ENCODE measurements at places on chromosomes 2 and 18.

- H3K36me3 ChIP-seq = no peaks in the 10 kb centered on the region
- DNase-seq = no peak
- no peak overlapping the region for H3K27ac ChIP-seq
- peaks cover 21% of the 10 kb centered on the region for H3K27me3 ChIP-seq
These were observed 208.1 kb downstream of the CLIP4 start for GRCh38 chr2:29323301-29323700.

DNA sequence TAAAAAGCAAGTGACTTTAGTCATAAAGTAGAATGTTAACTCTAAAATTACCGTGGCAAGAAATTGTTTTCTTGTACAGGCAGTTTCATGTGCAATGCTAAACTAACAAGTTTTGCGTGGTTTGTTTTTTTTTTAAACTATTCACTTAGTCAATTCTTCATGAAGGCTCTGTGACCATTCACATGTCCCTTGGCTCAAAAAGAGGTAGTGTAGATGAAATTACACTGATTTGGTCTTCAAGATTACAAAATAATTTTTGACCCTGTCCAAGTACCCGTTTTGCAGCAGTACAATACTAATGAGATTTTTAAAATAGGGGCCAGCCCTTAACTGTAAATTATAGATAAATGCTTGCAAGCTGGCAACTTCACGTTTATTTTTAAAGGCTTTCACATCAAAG, 1.3 kb downstream of the TMEM131 start:
- no peak for DNase-seq
- peak overlapping the region; percentile 98 for H3K27ac ChIP-seq
- no peaks in the 10 kb centered on the region for H3K27me3 ChIP-seq
- peaks cover 6% of the 10 kb centered on the region for H3K36me3 ChIP-seq
- peak overlapping the region; percentile 96 for H3K4me3 ChIP-seq

DNA sequence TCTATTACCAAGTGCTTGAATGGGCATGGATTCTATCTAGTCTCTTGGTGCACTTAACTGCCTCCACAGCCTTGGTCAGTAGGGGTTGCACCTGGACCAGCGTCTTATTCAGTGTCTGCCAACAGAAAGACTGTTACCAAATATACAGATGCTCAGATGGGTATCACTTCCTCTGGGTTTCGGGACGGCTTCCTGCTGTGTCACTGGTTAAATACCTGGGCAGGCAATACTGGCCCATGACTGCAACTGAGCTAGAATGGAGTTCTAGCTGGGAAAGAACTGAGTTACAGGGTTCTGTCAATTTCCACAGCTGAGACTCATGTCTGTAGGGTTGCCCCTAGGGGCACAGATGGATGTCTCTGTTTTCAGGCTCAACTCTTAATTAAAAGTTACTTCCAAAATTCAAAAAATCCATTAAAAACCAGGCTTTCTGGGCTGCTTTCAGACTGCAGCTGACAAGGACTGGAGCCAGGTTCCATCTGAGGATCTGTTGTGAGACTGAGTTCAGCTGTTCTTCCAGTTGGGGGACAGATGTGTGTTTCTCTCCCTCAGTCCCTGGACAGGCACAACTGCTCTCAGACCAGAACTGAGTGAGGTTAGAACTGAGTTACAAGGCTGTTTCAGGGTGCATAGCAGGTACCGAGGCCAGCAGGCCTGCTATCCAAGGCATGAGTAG, 789.6 kb upstream of the SLC8A1 start:
- H3K4me1 ChIP-seq = no peaks in the 10 kb centered on the region
- no peak overlapping the region for H3K27ac ChIP-seq
- no peak for DNase-seq
- no peak overlapping the region for H3K4me3 ChIP-seq

DNA sequence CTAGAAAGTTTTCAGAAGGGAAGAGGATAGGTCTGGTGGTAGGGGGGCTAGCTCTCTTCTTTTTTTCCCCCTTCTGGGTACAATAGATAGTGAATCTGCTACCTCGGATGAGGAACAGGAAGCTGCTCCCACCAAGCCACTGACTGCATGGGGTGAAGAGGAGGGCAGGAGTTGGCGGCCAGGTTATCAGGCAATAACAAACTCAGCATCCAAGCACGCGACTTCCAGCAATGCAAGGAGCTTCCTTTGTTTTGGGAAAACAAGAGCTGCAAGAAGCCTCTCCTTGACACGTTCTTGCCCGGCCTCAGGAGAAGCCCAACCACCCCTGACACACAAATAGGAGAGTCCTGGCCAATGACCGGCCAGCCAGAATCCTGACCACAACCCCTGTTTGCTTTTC, 32.2 kb downstream of the NHEJ1 start:
- no peak overlapping the region for H3K4me3 ChIP-seq
- no peaks in the 10 kb centered on the region for H3K27me3 ChIP-seq
- H3K4me1 ChIP-seq = peaks cover 6% of the 10 kb centered on the region
- peaks cover 18% of the 10 kb centered on the region for H3K36me3 ChIP-seq

GRCh38 chr2:61436092-61436491, 34.8 kb downstream of the USP34 start:
- peaks cover 46% of the 10 kb centered on the region for H3K4me1 ChIP-seq
- peak overlapping the region; percentile 6 for H3K4me3 ChIP-seq
- H3K36me3 ChIP-seq = peaks cover 21% of the 10 kb centered on the region
- H3K27ac ChIP-seq = peak overlapping the region; percentile 17

- DNase-seq = no peak
- H3K27me3 ChIP-seq = no peaks in the 10 kb centered on the region
- H3K36me3 ChIP-seq = no peaks in the 10 kb centered on the region
- H3K4me3 ChIP-seq = no peak overlapping the region
These were observed 167.6 kb downstream of the LNPK start for GRCh38 chr2:175834477-175834876.

GRCh38 chr2:60840880-60841279, 40.5 kb upstream of the REL start:
- DNase-seq = peak; percentile 45
- H3K4me1 ChIP-seq = peaks cover 47% of the 10 kb centered on the region
- H3K4me3 ChIP-seq = peak overlapping the region; percentile 81
- H3K36me3 ChIP-seq = no peaks in the 10 kb centered on the region

GRCh38 chr2:179561702-179562101, 297.1 kb upstream of the SESTD1 start:
- H3K4me1 ChIP-seq = no peaks in the 10 kb centered on the region
- H3K4me3 ChIP-seq = no peak overlapping the region
- H3K27me3 ChIP-seq = peaks cover 6% of the 10 kb centered on the region
- no peaks in the 10 kb centered on the region for H3K36me3 ChIP-seq
- DNase-seq = no peak
- H3K27ac ChIP-seq = no peak overlapping the region

DNA sequence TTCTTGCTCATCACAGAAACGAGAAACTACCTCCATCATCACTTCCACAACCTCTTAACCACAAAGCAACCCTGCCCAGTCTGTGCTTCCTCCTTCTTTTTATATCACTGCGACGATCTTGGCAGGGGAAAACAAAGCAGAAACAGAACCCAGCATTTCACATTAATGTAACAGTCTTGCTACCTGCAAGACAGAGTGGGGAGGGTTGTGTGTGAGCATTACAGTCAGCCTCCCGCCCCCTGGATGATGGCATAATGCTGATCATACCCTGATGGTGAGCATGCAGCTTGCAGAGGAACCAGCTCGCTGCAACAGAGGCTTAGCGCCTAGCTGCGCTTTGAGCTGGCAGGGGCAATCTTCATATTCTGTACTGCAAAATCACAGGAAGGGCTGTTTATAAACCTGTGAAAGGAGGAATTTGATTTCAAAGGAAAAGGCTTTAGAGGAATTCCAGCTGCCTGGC, 376.1 kb downstream of the IRS1 start:
- DNase-seq = peak; percentile 47
- peak overlapping the region; percentile 39 for H3K27ac ChIP-seq
- H3K27me3 ChIP-seq = peaks cover 3% of the 10 kb centered on the region
- H3K36me3 ChIP-seq = no peaks in the 10 kb centered on the region
- peaks cover 11% of the 10 kb centered on the region for H3K4me1 ChIP-seq
- peak overlapping the region; percentile 81 for H3K4me3 ChIP-seq

GRCh38 chr2:3776311-3776710, 72.9 kb downstream of the DCDC2C start:
- no peak overlapping the region for H3K4me3 ChIP-seq
- H3K4me1 ChIP-seq = peaks cover 2% of the 10 kb centered on the region
- no peaks in the 10 kb centered on the region for H3K36me3 ChIP-seq
- peaks cover 20% of the 10 kb centered on the region for H3K27me3 ChIP-seq
- no peak for DNase-seq
- no peak overlapping the region for H3K27ac ChIP-seq

- DNase-seq = no peak
- H3K27ac ChIP-seq = peak overlapping the region; percentile 99
- peaks cover 31% of the 10 kb centered on the region for H3K4me1 ChIP-seq
- H3K27me3 ChIP-seq = no peaks in the 10 kb centered on the region
These were observed 1.9 kb upstream of the ZC3H15 start for GRCh38 chr2:186484062-186484735.

DNA sequence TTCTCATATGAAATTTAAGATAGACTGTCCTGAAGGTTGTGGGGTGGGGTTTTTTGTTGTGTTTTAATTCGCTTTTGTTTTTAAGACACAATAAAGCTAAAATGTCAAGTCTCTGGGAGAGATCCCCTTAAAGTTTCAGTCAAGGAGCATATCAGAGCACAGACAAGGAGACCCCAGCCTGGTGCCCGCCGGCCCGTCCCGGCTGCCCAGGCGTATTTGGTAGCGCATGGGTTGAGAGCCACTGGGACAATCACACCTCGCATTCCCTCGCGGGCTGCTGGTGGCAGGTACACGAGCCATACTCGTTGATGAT, 2.6 kb downstream of the LRRTM1 start:
- H3K4me3 ChIP-seq = no peak overlapping the region
- no peak for DNase-seq
- peaks cover 2% of the 10 kb centered on the region for H3K36me3 ChIP-seq
- peaks cover 12% of the 10 kb centered on the region for H3K27me3 ChIP-seq
- H3K27ac ChIP-seq = no peak overlapping the region

- DNase-seq = no peak
- no peaks in the 10 kb centered on the region for H3K27me3 ChIP-seq
- H3K36me3 ChIP-seq = no peaks in the 10 kb centered on the region
- H3K4me1 ChIP-seq = peaks cover 4% of the 10 kb centered on the region
- H3K4me3 ChIP-seq = no peak overlapping the region
These were observed 55.1 kb downstream of the CYP27C1 start for GRCh38 chr2:127164761-127165538.

- H3K27ac ChIP-seq = no peak overlapping the region
- DNase-seq = no peak
- H3K27me3 ChIP-seq = peaks cover 18% of the 10 kb centered on the region
- no peaks in the 10 kb centered on the region for H3K4me1 ChIP-seq
- H3K4me3 ChIP-seq = no peak overlapping the region
These were observed 153.8 kb downstream of the ASB1 start for GRCh38 chr2:238580486-238580885.

DNA sequence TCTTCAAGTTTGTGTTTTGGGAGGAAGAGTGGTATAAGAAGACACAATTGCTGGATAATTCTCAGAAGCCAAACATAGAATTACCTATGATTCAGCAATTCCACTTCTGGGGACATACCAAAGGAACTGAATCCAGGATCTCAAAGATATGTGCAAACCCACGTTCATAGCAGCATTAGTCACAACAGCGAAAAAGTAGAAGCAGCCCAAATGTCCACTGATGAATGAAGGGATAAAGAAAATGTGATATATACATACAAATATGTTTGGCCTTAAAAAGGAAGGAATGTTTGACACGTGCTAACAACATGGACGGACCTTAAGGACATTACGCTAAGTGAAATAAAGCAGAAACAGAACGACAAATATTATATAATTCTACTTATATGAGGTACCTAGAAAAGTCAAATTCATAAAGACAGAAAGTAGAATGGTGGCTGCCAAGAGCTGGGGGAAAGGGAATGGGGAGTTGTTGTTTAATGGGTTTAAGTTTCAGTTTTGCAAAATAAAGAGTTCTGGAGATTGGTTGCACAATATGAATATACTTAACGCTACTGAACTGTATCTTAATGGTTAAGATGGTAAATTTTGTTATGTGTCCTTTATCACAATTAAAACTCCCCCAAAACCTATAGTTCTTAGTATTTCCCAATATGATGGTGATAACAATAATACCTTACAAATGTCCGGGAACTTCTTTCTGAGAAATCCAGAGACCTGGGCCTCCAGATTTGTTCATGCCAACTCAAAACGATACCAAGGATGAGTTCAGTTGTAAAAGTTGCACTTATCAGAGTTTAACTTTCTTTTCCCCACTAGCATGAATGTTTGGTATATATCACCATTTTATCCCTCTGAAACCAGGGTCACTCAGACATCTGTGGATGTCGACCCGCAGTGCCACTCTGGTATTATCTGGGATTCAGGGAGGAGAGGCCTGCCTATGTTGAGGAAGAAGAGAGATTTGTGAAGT, 33.7 kb upstream of the WIPF1 start:
- H3K4me3 ChIP-seq = peak overlapping the region; percentile 89
- no peak for DNase-seq
- H3K27ac ChIP-seq = peak overlapping the region; percentile 99
- peaks cover 59% of the 10 kb centered on the region for H3K4me1 ChIP-seq
- H3K27me3 ChIP-seq = no peaks in the 10 kb centered on the region
- peaks cover 31% of the 10 kb centered on the region for H3K36me3 ChIP-seq

DNA sequence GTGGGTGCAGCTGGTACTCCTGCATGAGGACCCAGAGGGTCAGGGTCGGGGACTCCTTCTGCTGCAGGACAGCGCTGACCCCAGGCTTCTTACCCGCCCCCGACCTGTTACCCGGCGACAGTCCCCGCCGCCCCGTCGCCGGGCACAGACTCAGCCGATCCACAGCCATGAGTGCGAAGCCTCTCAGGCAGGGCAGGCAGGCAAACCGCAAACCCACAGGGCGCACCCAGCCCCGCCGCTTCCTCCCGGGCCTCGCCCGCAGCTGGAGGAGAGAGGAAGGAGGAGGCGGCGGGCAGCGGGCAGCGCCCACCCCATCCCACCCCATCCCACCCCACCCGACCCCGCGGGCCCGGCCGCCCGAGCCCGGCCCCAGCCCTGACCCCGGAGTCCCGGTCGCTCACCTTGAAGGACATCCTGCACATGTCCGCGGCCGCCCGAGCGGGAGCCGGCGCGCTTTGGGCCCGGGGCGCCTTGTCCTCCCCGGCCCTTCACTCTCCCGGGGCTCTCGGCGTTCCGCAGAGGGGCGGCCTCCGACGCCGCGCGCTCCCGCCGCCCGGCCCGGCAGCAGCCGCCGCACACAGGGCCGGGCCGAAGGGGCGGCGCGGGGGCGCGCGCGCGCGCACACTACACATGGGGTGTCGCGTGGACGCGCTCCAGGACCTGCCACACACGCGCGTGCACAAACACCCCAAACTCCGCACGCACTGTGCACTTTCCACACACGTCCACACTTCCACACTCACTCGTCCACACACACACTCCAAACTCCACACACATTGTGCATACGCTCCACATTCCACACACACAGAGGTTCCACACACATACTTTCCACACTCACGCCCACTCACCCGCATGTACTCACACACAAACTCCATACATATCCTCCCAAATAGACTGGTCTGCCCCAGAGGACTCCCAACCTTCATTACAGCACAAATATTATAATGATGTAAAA, at the start of gene ANKRD29:
Gene ANKRD29 (minus strand): TSS at position 603 of the 955 bp plus-strand sequence. CDS start 181 bp downstream, at position 422.
- DNase-seq = no peak
- H3K27me3 ChIP-seq = peaks cover 27% of the 10 kb centered on the region
- peaks cover 4% of the 10 kb centered on the region for H3K36me3 ChIP-seq
- peaks cover 6% of the 10 kb centered on the region for H3K4me1 ChIP-seq
- peak within 1 kb of the TSS; percentile 80 for H3K4me3 ChIP-seq

- H3K27ac ChIP-seq = no peak overlapping the region
- no peaks in the 10 kb centered on the region for H3K36me3 ChIP-seq
- H3K27me3 ChIP-seq = no peaks in the 10 kb centered on the region
- H3K4me3 ChIP-seq = no peak overlapping the region
- H3K4me1 ChIP-seq = peaks cover 14% of the 10 kb centered on the region
These were observed 9.7 kb upstream of the IL1RN start for GRCh38 chr2:113117541-113118262.
